SJCRH30 (cell line): ENCODE measurements at places on chromosomes 2 and 18.

DNA sequence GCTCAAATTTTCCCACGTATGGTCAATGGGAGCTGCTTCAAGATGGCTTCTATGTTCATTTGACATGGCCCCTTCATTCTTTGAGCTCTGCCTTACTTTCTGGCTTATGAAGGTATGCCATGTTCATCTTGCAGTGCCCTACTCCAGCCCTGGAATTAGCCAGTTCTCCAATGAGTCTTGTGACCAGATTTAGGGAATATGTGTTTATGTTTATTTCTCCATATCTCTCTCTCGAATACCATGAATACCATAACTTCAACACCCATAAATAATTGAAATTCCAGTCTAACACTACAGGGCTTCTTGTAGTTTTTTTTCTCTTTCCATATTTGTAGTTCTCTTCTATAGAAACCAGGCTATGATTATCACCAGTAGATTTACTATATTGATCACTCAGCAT, 39.7 kb downstream of the EPB41L5 start:
- no peak for DNase-seq

DNA sequence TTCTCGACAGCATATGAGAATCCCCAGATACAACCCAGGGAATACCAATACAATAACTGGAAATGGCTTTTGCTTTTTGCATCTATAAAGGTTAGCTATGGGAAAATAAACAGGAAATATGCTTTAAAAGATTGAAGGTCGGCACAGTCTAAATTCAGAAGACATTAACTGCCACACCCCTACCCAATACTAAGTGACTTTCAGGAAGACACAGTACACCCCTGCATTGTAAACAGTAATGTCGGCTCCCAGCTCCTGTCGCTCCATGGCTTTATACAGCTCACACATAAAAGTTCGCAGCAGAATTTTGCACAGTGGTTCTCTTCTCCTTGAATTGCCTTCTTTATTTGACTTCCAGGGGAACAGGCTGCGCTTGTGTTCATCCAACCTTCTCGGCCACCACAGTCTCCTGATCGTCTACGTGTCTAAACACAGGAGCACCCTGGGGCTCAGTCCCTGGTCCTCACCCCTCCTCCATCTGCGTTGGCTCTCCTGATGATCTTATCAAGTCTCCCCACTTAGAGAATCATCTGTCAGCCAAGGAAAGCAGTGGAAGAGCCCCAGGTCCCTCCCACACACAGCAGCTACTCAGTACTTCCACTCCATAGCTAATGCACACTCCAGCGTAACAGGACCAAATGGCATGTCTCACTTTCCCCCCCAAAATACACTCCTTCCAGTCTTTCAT, 22.7 kb downstream of the CYB5A start:
- DNase-seq: no peak

- peak; percentile 41 for DNase-seq
Measured at GRCh38 chr2:226799976-226800940, 638 bp upstream of the IRS1 start.

DNA sequence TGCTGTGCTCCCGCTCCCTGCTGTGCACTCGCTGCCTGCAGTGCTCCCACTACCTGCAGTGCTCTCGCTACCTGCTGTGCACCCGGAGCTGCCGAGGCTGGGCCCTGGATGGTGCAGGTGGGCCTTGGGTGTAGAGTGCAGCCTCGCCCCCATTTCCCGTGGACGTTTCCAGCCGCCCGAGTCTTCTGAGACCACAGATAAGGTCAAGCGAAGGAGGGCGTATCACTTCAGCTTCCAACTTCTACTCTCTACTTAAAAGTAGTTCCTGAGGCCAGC, 15.9 kb downstream of the TMEM18 start:
- no peak for DNase-seq
